ENCODE measurements at places on chromosomes 2 and 18. TPM values are rescaled to one million over a fixed set of nuclear protein-coding genes. Genes with fewer than 3 reads are reported as not detected.

GRCh38 chr18:6145645-6146306 is 250.5 kb upstream of the TMEM200C start:
- peak overlapping the region; percentile 40 for H3K27ac ChIP-seq
- no peak overlapping the region for H3K4me3 ChIP-seq

DNA sequence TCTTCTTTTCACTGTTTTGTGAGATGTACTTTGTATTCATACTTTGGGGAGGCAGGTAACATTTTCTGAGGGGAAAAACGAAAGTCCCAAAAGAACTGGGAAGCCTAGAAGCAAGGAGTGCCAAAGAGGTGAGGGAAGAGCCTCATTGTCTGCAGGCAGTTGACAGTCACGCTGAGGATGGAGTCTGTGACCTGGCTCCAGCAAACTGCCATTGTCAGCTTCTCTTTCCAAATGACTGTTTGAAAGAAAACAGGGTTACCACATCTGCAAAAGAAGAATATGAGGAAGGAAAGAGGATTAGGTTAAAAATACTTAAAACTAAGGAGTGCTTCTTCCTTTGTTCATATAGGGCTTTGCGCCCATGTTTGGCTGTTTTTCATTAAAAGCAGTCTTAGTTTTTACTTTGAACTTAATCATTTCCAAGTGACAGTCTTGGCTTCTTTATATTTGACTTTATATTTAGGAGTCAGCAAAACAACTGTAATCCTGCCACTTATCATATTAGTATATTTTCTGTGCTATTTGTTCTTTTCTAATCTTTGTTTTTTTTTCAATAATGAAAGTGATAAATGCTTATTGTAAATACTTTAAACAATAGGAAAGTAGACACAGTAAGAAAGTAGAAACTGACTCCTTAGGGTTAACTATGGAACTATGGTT is 35.0 kb downstream of the CERS6 start:
- no peak overlapping the region for H3K4me3 ChIP-seq
- no peaks in the 10 kb centered on the region for H3K27me3 ChIP-seq
- no peak for DNase-seq
- peak overlapping the region; percentile 24 for H3K27ac ChIP-seq
- no peaks in the 10 kb centered on the region for H3K36me3 ChIP-seq

- no peak for DNase-seq
- H3K4me1 ChIP-seq: no peaks in the 10 kb centered on the region
- no peak overlapping the region for H3K4me3 ChIP-seq
- no peaks in the 10 kb centered on the region for H3K36me3 ChIP-seq
- H3K27ac ChIP-seq: no peak overlapping the region
Observed at GRCh38 chr2:36245651-36246050, 109.9 kb upstream of the CRIM1 start.

DNA sequence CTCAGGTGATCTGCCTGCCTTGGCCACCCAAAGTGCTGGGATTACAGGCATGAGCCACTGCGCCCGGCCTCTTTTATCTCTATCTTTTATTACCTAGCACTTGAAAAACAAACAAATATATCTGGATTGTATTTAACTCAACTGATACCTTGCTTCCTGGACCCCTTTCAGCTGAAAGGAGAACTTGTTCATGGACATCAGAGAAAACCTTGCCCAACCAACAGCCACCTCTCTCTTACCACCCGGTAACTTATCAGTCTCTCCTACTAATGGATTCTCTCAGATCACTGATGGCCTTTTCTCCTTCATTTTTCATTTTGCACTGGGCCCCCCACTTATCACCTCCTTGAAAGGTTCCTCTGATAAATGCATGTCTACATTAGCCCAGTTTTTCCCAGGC is 6.7 kb downstream of the RETSAT start:
- H3K36me3 ChIP-seq: peaks cover 70% of the 10 kb centered on the region
- no peak for DNase-seq
- H3K27me3 ChIP-seq: no peaks in the 10 kb centered on the region
- H3K4me3 ChIP-seq: no peak overlapping the region
- peaks cover 11% of the 10 kb centered on the region for H3K4me1 ChIP-seq

GRCh38 chr2:156800065-156800653 is 364.0 kb downstream of the GPD2 start:
- H3K27ac ChIP-seq: no peak overlapping the region
- no peaks in the 10 kb centered on the region for H3K27me3 ChIP-seq
- H3K36me3 ChIP-seq: no peaks in the 10 kb centered on the region
- DNase-seq: no peak
- no peaks in the 10 kb centered on the region for H3K4me1 ChIP-seq

- no peaks in the 10 kb centered on the region for H3K36me3 ChIP-seq
- H3K4me3 ChIP-seq: no peak overlapping the region
- no peak for DNase-seq
- H3K27me3 ChIP-seq: no peaks in the 10 kb centered on the region
- H3K4me1 ChIP-seq: peaks cover 25% of the 10 kb centered on the region
Observed at GRCh38 chr18:58192519-58192918, 148.5 kb downstream of the NEDD4L start.

DNA sequence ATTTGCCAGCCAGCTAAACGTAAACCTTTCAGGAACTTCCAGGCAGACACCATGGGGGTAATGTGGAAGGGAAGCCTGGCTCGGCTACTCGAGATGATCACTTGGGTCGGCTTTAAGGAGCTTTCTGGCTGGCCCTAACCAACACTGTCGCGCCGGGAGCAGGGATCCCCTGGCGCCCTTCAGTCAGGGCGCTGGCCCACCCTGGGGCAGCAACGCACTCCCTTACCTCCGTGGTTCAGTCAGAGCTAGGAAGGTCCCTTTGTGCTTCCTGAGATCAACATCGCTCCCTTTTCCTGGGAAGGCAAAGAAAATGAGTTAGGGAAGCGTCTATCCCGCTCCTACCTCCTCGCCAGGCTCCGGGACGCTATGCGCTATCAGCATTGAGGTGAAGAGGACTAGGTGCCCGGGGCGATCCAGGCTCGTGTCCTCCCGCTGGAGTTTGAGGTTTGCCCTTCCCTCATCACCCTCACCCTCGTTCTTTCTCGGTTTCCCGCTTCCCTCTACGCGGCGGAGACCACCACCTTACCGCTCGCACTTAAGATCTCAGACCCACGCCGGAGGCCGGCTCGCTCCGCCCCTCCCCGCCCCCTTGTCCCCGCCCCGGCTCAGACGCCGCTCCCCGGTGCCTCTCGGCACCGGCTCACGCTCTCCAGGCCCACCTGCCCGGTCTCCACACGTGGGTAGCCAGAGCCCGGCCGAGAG is 449 bp upstream of the ATRAID start:
- H3K4me1 ChIP-seq: peaks cover 10% of the 10 kb centered on the region
- H3K36me3 ChIP-seq: no peaks in the 10 kb centered on the region
- H3K4me3 ChIP-seq: peak overlapping the region; percentile 43
- peak overlapping the region; percentile 95 for H3K27ac ChIP-seq
- DNase-seq: no peak
- no peaks in the 10 kb centered on the region for H3K27me3 ChIP-seq

- no peaks in the 10 kb centered on the region for H3K4me1 ChIP-seq
- H3K27me3 ChIP-seq: no peaks in the 10 kb centered on the region
- no peak overlapping the region for H3K4me3 ChIP-seq
- no peak for DNase-seq
- no peak overlapping the region for H3K27ac ChIP-seq
Observed at GRCh38 chr2:22784566-22784965, 600.4 kb upstream of the KLHL29 start.

GRCh38 chr2:106044859-106045258 is 149.2 kb downstream of the UXS1 start:
- H3K27ac ChIP-seq: no peak overlapping the region
- H3K4me1 ChIP-seq: peaks cover 7% of the 10 kb centered on the region
- no peak overlapping the region for H3K4me3 ChIP-seq
- no peaks in the 10 kb centered on the region for H3K27me3 ChIP-seq
- H3K36me3 ChIP-seq: no peaks in the 10 kb centered on the region
- no peak for DNase-seq

DNA sequence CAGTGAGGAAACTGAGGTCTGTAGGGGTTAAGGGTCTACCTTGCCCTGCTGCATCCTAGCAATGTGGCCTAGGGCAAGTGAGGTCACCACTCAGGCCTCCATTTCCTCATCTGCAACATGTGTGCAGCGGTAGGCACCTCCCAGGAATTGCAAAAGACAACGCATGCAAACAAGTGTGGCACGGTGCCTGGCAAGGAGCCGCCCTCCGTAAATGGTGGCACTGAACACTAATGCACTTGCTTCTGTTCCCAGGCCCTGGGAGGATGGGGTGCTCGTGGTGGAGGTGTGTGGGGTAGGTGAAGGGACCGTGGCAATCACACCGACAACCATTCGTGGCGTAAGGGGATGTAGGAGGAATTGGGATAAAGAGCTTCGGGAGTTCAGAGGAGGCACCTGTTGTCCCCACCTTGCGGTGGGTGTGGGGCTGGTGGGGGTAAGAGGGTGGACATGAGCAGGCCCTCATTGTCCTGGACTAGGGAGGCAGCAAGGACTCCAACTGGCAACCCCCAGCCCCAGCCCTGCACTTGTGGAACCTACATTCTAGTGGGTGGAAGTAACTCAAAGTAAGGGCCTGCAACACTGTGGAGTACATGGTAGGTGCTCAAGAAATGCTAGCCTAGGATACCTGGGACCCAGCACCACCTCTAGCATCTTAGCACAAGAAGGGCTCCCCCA is 26.0 kb downstream of the ATOH8 start:
- peak overlapping the region; percentile 55 for H3K27ac ChIP-seq
- peaks cover 24% of the 10 kb centered on the region for H3K36me3 ChIP-seq
- no peak overlapping the region for H3K4me3 ChIP-seq
- no peak for DNase-seq
- no peaks in the 10 kb centered on the region for H3K27me3 ChIP-seq

GRCh38 chr2:215598376-215598975 is 162.6 kb upstream of the FN1 start:
- no peak for DNase-seq
- no peak overlapping the region for H3K27ac ChIP-seq
- no peaks in the 10 kb centered on the region for H3K36me3 ChIP-seq
- no peaks in the 10 kb centered on the region for H3K27me3 ChIP-seq
- no peaks in the 10 kb centered on the region for H3K4me1 ChIP-seq

- no peaks in the 10 kb centered on the region for H3K27me3 ChIP-seq
- no peaks in the 10 kb centered on the region for H3K36me3 ChIP-seq
- H3K27ac ChIP-seq: no peak overlapping the region
- DNase-seq: no peak
Observed at GRCh38 chr2:202249521-202250253, 11.3 kb upstream of the SUMO1 start.

GRCh38 chr2:236764716-236765115 is 195.1 kb downstream of the ACKR3 start:
- no peak overlapping the region for H3K4me3 ChIP-seq
- H3K27ac ChIP-seq: no peak overlapping the region
- H3K27me3 ChIP-seq: no peaks in the 10 kb centered on the region
- no peaks in the 10 kb centered on the region for H3K36me3 ChIP-seq
- H3K4me1 ChIP-seq: no peaks in the 10 kb centered on the region

- H3K4me3 ChIP-seq: no peak overlapping the region
- DNase-seq: no peak
- no peaks in the 10 kb centered on the region for H3K27me3 ChIP-seq
- H3K27ac ChIP-seq: no peak overlapping the region
- no peaks in the 10 kb centered on the region for H3K36me3 ChIP-seq
Observed at GRCh38 chr2:73979021-73979420, 5.7 kb upstream of the TET3 start.

GRCh38 chr18:74669136-74669798 is 71.6 kb downstream of the ZNF407 start:
- no peak for DNase-seq
- H3K27me3 ChIP-seq: no peaks in the 10 kb centered on the region
- no peak overlapping the region for H3K4me3 ChIP-seq
- no peaks in the 10 kb centered on the region for H3K36me3 ChIP-seq
- no peak overlapping the region for H3K27ac ChIP-seq
- H3K4me1 ChIP-seq: no peaks in the 10 kb centered on the region

DNA sequence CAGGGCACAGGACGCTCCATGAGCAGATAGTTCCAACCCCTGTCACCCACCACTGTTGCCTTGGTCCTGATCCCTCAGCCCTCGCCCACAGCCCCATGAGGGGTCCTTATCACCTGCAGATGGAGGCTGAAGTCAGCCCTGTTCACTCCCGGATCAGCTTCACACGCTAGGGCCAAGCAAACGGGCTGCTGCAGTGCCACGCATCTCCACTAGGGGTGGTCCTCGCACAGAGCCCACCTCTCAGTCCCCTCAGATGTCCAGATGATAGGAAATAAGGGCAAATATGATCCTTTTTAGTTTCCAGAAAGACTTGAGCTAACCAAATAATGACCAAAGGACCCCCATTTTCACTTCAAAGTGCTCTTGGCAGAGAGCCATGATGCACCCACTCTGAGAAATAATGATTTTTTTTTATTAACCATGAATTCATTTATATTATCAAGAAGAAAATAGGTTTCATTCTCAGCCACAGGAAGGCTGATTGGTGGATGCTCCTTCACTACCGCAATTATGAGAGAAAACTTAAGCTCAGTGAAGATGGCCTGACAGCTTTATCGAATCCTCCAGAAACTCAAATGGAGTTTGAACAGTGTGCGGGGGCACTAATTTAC is 71.9 kb upstream of the KLHL29 start:
- no peaks in the 10 kb centered on the region for H3K27me3 ChIP-seq
- no peaks in the 10 kb centered on the region for H3K36me3 ChIP-seq
- H3K4me1 ChIP-seq: no peaks in the 10 kb centered on the region
- DNase-seq: peak; percentile 12

GRCh38 chr2:139271149-139271548 is 491.0 kb upstream of the NXPH2 start:
- no peaks in the 10 kb centered on the region for H3K27me3 ChIP-seq
- no peak overlapping the region for H3K4me3 ChIP-seq
- DNase-seq: no peak
- no peaks in the 10 kb centered on the region for H3K4me1 ChIP-seq
- no peak overlapping the region for H3K27ac ChIP-seq
- H3K36me3 ChIP-seq: no peaks in the 10 kb centered on the region

TUBA3E gene
- not detected for total RNA-seq

TCF23 gene
- not detected for total RNA-seq

ANKRD12 gene
- 74.6 TPM for total RNA-seq

OR6B3 gene
- total RNA-seq: not detected

MDH1B gene
- 14.7 TPM for total RNA-seq

UGT1A5 gene
- 2.9 TPM for total RNA-seq

SKA1 gene
- total RNA-seq: not detected

GAREM2 gene
- total RNA-seq: 2.8 TPM
